Glomerular endothelial cell (primary cell): ENCODE measurements at places on chromosomes 12 and 14.

GRCh38 chr12:124566997-124567672 is at the start of gene NCOR2:
TSS of gene NCOR2 (minus strand) at chr12:124567612. CDS start at chr12:124495251, 72,361 bp downstream.
- no peak for DNase-seq

- no peak for DNase-seq
Observed at GRCh38 chr14:51682411-51682810, 30.7 kb downstream of the FRMD6 start.

DNA sequence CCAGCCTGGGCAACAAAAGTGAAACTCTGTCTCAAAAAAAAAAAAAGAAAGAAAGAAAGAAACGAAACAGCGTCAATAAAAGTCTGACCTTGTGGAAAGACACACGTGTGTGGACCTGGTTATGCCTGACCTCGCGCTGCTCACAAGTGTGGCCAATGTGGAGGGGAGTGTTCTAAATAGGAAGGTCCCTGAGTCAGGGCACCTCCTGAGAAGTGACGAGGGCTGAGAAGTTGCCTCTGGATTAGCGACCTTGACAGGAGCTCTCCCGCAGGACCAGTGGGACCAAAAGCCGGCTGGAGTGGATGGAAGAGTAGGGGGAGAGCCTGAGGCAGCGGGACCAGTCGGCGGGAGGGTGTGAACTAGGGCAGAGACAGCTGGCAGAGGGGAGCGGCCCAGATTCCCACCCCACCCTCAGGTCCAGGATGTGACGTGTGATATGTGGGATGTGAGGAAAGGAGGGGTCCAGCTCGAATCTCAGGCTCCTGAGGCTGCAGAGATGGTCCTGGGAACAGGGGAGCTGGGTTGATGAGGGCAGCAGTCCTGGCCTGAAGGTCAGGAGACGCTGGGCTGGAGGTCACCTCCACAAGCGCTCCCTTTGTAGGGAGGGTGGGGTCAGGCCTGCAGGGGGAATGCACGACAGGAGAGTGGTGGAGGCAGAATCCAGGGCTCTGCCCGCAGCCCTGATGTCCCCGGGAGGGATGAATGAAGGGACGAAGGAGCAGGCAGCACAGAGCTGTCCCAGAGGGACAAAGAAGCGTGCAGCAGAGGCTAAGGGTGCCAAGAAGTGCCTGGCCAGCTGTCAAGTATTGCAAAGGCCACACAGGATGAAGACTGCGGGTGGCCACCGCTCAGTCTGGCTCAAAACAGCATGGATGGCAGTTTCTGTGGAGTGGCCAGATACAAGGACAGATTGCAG is 24.8 kb upstream of the GPR68 start:
- DNase-seq: no peak

DNA sequence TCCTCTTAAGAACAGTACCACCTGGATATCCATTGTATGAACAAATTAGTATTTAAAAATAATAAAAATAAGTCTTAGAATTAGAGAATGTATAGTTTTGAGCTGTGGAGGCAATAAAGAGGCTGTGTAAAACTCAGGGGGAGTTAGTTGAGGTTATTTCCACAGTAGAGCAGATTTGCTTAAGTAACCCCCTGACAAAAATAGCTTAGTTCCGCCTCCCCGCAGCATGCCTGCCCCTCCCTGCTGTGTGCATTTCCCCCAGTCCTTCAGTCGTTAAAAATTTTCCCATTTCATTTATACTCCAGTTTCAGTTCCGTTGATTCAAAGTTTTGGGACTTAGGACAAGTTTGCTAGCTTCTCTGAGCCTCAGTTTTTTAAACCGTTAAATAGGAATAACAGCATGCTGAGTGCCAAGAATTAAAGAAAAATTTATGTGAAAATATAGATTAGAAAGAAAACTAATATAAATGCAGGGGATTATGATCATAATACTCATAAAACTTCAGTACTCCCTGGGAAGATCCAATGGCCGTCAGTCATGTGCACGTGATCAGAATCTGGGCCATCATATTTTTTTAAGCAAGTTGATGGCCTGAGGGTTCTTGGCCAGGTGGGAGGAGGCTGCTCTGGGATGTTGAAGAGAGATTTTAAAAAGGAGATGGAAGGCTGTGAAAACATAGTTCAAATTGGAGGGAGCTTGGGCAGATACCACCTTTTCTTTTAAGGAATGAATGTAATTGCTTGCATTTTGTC is 14.5 kb upstream of the SLC38A2 start:
- DNase-seq: no peak

DNA sequence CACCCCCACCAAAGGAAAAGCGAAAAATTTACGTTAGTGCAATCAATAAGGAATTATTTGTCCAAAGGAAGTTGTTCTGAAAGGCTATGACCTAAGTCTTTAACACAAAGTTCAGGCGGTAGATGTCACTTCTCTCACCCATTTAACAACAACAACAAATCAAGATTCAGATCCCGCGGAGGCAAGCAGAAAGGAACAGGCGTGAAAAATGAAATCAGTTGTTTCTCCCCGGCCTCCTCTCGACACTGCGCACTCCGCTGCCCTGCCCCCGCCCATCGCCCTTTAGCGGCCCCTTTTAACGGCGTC is 1.4 kb downstream of the DENND5B start:
- DNase-seq: no peak

DNA sequence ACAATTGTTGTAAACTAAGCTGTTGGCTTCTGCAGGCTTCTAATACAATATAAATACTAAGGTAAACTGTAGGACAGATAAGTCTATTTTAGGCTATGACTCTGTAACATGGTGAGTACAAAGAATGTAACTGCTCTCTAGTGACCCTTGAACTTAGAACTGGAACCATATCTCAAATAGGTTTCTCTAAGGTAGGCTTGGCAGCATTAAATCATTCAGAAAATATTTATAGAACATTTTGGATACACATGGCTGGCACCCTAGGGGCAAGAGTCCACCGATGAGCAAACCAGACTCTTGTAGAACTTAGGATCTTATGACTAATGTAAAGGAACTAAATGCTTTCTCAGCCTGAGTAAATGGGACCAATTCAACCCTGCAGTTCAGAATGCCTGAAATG is 19.4 kb upstream of the SLC25A3 start:
- DNase-seq: no peak

- DNase-seq: no peak
Observed at GRCh38 chr14:97028382-97028781, 231.2 kb downstream of the VRK1 start.

DNA sequence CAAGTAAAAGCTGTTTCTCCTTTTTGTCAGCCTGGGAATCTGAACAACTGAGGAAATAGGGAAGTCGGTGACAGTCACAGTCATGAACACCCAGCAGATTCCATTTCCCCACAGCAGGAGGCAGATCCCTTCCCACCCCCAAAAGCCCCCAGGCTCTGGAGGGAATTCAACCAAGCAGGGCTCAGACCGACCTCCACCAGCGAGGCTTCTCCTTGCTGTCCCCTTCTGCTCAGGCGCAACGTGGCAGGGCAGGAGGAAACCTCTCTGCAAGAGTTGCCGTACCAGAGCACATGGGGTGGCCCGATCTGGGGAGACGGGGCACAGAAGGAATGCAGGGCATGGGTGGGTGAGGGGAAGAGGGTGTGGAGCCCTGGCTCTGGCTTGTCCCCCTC is 319 bp downstream of the GALNT6 start:
- DNase-seq: no peak

DNA sequence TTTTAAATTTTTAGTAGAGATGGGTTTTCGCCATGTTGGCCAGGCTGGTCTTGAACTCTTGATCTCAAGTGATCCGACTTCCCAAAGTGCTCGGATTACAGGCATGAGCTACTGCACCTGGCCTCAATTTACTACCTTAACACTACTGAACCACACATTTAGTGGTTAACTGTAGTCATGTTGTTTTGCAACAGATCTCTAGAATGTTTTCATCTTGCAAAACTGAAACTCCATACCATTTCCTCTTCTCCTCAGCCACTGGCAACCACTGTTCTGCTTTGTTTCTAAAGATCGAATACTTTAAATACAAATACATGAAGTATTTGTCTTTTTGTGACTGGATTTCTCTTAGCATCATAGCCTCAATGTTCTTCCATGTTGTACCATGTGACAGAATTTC is 15.4 kb upstream of the SMCO2 start:
- DNase-seq: no peak

DNA sequence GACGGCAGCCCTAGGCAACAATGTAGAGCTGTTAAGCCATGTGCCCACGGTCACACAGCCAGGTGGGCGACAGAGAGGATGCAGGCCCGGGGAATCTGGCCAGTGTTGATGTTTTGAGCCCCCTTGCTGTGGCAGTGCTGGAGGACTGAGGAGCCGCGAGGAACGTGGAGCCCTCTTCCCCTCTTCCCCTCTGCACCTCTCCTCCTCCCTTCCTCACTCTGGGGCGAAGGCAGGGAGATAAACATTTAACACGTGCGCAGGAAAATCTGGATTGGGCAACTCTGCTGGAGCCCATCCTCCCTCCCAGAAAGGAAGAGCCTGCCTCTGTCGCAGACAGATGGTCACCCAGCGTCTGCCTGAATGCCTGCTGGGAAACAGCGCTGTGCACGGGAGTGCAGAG is 376.8 kb downstream of the FUT8 start:
- DNase-seq: no peak

GRCh38 chr12:83389237-83389996 is 702.7 kb downstream of the TMTC2 start:
- no peak for DNase-seq

- DNase-seq: no peak
Observed at GRCh38 chr12:23055004-23055403, 430.0 kb downstream of the ETNK1 start.

DNA sequence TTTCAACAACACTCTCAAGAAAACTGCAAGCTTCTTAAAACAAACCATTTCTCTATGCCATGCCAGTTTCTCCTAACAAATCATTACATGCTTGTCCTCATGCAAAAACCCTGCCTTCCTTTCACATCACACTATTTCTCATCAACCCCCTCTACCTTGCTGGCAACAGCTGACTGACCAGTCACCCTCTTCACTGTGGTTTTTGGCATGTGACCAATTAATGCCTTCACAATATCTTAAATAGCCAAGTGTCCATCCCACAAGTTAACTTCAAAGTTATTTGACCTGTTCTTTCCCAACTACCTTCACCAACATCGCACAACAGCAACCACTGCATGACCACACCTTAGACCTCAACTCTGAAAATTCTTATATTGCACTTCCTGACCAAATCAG is 159.6 kb downstream of the CEP128 start:
- DNase-seq: no peak

GRCh38 chr14:77007975-77008421 is 20.5 kb downstream of the IRF2BPL start:
- no peak for DNase-seq
